ENCODE measurements at places on chromosomes 7 and 10.

DNA sequence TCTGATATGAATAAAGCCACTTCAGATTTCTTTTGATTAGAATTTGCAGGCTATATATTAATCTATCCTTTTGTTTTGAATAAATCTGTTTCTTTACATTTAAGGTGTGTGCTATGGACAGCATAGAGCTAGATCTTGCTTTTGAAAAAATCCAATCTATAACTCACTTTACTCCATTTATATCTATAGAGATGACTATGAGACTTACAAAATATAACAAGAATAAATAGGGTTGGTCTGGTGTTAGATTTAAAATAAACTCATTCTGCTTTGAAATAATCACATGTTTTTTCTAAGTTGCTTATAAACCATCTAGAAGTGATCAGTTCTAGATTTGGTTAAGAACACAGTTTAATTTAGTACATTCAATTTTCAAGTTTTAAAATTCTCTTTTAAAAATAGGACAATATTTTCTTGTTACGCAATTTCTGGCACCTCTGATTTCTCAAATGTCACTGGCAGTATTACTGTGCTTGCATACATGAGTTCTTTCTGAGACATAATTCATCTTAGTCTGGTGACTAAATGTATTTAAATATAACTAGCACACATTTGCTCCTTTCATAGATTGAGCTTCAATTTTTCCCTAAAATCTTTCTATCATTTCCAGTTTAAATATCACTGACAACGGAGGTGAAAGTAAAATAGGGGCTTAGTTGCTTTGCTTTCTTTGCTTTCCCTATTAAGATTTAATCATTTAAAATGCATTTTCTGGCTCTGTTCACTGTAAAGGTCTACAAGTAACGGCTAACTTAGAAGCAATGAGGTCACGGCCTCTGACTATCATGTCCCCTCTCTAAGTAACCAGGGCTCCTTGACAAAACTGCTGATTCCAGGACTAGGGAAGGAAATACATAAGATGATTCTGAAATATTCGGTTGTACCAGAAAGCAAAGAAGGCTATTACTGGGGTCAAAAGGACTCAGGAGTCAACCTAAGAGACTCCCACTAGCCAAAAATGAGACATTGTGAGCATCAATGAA is 89.3 kb downstream of the ICA1 start:
- DNase-seq, result no peak

GRCh38 chr7:127961786-127962453 is 69.3 kb downstream of the LRRC4 start:
- DNase-seq, result no peak

- no peak for DNase-seq
Observed at GRCh38 chr10:122140941-122141623, 130.0 kb upstream of the BTBD16 start.

- DNase-seq, result no peak
Observed at GRCh38 chr10:74415146-74415839, 264.3 kb downstream of the ADK start.

GRCh38 chr7:155327590-155328320 is 30.1 kb downstream of the INSIG1 start:
- no peak for DNase-seq

GRCh38 chr7:26760501-26760900 is 103.9 kb downstream of the SKAP2 start:
- DNase-seq, result no peak

DNA sequence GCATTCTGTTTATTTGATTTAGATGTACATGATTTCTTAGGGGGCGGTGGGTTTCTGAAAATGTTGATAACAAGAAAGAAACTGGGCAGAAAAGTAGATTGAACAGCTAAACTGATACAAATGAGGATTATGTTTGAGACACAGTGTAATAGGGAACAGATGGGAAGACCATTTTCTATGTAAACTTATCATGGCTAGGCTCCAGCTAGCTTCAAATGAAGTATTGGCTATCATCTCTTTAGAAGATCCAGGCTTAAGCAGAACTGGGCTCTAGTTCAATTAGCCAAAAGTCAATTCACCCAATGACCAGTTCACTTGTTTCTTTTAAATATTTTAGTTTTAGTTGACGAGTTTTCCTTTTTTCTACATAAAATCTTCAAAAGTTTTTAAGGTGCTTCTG is 639.5 kb downstream of the ANKRD7 start:
- DNase-seq, result no peak

DNA sequence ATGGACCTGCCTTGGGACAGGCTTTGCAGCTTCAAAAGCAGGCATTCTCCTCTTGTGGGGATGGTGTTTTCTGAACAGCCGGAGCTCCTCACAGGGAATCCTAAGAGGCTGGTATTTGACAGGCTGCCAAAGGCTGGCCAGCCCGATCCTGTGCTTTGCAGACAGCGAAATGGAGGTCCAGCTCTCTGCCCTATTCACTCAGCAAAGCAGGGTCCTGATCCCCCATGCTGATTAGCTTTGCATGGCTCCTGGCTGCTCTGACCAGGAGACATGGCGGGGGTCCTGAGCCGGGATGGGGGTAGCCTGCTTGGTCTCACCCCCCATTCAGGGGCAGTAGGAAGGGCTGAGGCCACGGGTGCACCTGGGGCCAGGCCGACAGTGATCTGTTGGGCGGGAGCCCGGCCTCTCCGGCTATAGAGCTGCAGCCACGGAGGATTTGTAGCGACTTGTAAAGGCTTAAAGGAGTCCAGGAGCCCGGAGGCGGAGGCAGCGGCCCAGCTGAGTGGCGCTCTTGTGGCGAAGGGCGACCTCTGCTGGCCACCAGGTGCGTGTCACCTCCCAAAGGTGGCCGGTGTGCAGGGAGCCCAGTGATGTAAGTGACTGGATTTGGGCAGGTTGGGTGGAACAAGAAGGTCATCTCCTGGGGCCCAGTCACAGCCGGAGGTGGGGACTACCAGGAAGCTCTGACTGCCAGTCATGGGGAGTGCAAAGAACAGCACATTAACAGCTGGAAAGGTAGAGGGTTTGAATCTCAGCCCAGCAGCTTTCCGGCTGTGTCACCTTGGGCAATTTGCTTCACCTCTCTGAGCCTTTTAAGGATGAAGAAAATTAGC is 126.5 kb downstream of the ZMIZ1 start:
- peak; percentile 57 for DNase-seq

DNA sequence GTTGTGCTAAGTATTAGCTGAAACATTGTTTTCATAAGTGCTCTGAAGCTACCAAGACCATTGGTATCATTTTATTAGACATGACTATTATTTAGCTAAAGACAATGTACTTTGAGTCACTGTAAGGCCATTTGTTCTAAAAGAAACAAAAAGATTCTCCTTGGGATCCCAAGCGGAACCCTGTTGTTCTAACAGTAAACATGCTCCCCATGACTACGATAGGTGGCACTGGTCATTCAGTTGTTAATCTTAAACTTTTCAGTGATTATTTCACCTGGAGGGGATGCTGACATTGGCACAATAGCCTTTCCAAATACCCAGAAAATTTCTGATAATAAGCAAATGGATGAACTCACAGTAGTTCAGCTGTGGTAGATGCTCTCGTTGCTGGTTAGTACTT is 715.0 kb downstream of the AUTS2 start:
- no peak for DNase-seq

GRCh38 chr10:70550459-70550858 is 52.1 kb downstream of the PRF1 start:
- DNase-seq, result no peak

- peak; percentile 30 for DNase-seq
Observed at GRCh38 chr10:92699518-92700381, 10.0 kb downstream of the HHEX start.

DNA sequence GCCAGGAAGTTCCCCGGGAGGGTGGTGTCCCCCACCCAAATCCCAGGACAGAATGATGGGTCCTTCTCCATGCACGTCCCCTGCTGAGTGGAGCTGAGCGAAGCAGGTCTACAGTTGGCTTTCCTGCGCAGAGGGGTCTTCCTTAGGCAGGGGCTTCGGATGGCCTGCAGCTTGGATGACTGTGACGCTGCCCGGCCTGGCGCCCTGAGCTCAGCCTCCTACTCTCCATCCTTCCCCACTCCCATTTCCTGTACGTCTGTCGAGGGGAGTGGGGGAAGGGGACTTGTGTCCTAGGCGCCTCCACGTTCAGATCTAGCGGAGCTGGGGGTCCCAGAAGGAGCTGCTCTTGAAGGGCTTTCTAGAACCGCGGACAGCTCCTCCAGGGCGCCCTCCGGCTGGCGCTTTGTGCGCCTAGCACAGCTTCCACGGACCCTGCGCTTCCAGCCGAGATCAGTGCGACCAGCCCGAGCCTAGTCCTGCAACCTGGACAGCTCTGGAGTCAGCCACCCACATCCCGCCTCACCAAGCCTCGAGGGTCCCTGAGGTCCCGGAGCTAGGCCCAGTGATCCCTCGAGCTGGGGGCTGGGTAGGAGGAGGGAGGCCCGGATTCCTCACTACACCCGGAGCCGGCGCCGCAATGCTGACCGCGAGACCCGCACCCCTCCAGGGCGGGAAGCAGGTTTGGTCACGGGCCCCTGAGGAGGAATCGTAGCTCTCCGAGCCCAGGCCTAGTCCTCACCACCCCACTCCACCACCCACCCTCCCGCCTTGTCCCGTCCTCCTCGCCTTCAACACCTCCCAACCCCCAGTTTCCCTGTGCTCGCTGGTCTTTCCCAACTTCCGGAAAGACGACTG is 1.9 kb downstream of the GRID1 start:
- no peak for DNase-seq

DNA sequence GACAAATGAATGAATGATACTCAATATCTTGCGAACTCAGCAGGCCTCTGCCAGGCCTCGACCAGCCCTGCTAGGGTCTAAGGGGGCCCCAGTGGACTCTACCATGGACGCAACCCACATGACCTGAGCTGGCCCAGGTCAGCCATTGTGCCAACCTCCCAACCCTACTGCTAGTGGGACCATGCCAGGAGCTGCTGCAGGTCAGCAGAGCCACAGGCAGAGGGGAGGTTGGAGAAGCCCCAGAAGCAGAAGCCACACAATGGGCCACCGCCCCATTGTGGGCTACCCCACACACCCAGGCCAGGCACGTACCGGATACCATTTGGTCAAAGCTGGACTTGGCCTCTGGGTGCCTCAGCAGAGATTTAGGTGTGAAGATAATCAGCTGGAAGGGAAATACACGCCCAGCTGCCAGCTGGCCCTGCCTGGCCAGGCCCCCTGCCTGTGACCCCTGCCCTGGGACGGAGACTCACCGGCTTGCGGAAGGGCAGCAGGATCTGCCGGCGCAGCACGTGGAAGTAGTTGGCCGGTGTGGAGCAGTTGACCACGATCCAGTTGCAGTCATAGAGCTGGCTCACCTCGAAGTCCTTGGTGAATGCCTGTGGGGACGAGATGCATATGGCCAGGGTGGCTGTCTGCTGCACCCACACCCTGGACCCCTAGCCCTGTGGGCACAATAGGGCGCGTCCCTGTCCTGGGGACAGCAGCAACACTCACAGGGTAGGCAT is 24.5 kb downstream of the OGDHL start:
- DNase-seq, result no peak

DNA sequence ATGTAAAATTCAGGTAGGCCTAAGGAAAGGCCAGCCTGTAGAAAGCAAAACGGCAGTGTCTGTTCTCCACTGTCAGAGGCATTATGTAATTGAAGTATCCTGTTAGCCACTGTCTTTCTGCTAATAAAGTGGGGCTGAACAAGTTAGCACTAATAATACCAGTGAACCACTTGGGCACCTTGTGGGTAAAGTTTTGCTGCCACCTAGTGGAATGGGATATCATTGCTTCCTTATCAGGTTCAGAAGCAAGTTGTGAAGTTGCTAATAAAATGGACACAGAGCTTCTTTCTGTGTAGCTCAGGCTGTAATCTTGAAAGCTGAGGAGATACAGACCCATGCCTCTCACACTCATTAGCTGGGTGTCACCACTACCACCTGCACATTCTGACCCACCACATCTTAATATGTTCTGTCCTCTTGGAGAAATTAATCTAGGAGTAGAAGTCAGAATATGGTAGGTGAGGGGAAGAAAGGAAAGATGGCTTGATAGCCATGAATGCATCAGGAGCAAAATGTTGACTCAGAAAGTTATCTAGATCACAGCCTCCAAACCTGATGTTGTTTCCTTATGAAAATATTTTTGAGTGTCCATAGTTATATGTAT is 175.1 kb downstream of the SEPTIN7 start:
- DNase-seq, result peak; percentile 67

DNA sequence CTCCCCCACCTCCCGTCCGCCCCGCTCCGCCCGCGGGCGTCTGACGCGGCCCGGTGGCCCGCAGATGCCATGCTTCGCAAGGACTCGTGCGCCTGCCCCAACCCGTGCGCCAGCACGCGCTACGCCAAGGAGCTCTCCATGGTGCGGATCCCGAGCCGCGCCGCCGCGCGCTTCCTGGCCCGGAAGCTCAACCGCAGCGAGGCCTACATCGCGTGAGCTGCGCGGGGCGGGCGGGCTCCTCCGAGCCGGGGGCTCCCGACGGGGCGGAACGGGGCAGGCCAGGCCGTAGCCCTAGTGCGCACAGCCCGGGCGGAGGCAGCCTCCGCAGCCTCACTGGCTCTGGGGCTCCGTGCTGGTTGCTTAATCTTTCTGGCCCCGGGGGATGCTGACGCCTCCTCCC is 2.8 kb downstream of the ASIC3 start:
- DNase-seq, result no peak

DNA sequence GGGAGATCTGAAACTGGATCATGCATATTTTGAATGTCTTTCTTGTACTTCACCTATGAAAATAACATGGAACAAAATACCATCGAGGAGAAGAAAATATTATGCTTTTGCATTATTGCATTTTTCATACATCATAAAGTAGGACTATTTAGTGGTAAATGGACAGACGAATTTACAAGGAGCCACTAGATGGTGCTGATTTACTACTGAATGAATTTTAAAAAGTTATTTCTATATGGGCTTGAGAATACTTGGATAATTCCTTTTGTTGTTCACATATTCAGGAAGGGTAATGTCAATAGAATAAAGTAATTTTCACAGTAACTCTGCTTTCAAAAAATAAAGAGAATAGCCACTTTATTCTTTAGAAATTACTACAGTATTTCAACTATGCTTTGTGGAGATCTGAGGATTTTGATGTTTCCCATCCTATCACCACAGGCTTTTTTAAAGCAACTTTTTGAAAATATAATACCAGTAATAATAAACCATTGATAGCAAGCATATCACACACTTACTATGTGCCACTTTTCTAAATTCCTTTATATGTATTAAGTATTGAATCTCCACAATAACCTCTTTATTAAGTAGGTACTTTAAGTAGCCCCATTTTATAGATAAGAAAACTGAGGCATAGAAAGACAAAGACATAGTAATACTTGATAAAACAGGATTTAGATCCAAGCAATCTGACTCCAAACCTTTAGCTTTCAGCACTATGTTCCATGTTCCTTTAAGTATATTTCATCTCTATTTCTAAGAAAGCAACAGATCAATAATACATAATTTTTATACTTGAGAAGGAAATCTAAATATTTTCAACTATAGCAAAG is 38.6 kb downstream of the NEBL start:
- DNase-seq, result peak; percentile 55
